ENCODE measurements at places on chromosomes 12 and 14. TPM values are rescaled to one million over a fixed set of nuclear protein-coding genes. Genes with fewer than 3 reads are reported as not detected.

Gene TPH2
- not detected for total RNA-seq

Gene SLC7A7
- total RNA-seq, result 10.2 TPM

Gene PZP
- total RNA-seq, result not detected

Gene ACRBP
- total RNA-seq, result 0.16 TPM

Gene CHST11
- 7.4 TPM for total RNA-seq

Gene IL26
- not detected for total RNA-seq

Gene C1S
- total RNA-seq, result 222 TPM

Gene GPR132
- 0.16 TPM for total RNA-seq

Gene ACSM4
- total RNA-seq, result not detected

Gene TCHP
- total RNA-seq, result 8.3 TPM

Gene INSM2
- total RNA-seq, result not detected

Gene KRT6C
- total RNA-seq, result not detected

Gene PTCSC3
- total RNA-seq, result not detected

Gene CIPC
- 22.1 TPM for total RNA-seq

Gene CLEC4D
- total RNA-seq, result not detected

Gene CCDC197
- not detected for total RNA-seq

Gene PCBP2
- total RNA-seq, result 257 TPM

Gene PALS1
- total RNA-seq, result 17.6 TPM

Gene OAS3
- 30.5 TPM for total RNA-seq
